ENCODE measurements at places on chromosomes 16 and 17. TPM values are rescaled to one million over a fixed set of nuclear protein-coding genes. Genes with fewer than 3 reads are reported as not detected.

GRCh38 chr16:74627506-74628220 is 20.7 kb upstream of the GLG1 start:
- DNase-seq = no peak

DNA sequence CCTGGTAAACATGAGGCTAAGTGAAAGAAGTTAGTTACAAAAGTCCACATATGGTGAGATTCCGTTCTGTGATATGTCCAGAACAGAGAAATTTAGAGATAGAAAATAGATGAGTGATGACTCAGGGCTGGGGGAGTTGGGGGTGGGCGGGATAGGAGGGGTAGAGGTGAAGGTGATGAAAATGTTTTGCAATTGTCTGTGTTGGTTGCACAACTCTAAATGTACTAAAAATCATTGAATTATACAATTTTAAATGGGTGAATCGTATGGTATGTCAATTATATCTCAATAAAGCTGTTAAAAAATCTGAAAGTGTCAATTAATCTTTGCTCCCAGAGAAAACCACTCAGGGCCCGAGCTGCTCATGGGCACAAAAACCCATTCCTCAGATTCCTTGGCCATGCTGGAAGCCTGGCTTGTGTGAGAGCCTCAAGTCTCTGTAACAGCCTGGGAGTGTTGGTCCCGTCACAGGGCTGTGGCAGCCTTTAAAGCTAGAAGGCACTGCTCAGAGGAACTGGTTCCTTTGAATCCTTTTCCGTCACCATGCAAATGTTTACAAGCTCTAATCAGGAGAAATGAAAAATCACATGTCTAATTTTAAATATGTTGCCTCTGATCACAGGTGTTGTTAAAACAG is 225.3 kb downstream of the WWOX start:
- no peak for DNase-seq

Gene ZNF652
- 8.3 TPM for total RNA-seq

GRCh38 chr17:51443646-51444045 is 183.3 kb downstream of the UTP18 start:
- no peak for DNase-seq

- DNase-seq = no peak
Observed at GRCh38 chr17:4182043-4182442, 39.0 kb downstream of the CYB5D2 start.

GRCh38 chr16:31464781-31465260 is 5.5 kb downstream of the ARMC5 start:
- no peak for DNase-seq

GRCh38 chr17:45990886-45991285 is 8.2 kb upstream of the STH start:
- DNase-seq = no peak

DNA sequence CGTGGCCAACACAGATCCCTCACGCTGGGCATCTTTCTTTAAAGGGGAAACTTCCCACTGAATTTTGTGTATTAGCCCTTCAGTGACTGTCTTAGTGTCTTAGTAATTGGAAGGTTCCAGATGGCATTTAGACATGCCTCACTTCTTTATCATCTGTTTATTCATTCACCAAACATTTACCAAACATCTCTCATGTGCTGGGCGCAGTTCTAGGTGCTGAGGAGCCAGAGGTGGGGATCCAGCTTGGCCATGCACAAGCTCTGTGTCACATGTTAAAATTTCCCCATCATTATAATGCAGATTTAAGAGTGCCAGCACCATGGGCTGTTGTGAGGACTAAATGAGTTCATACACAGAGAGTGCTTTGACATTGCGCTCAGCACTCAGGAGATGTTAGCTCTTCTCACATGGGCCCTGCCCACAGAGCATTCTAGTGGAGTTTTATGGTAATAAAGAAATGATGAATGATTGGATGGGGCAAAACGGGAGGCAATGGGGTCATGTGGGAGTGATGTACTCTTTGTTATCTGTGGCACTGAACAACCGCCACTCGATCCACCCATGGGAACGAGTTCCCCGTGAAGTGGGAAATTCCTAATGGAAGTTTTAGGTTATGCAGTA is 119.7 kb downstream of the SNX29 start:
- DNase-seq = no peak

DNA sequence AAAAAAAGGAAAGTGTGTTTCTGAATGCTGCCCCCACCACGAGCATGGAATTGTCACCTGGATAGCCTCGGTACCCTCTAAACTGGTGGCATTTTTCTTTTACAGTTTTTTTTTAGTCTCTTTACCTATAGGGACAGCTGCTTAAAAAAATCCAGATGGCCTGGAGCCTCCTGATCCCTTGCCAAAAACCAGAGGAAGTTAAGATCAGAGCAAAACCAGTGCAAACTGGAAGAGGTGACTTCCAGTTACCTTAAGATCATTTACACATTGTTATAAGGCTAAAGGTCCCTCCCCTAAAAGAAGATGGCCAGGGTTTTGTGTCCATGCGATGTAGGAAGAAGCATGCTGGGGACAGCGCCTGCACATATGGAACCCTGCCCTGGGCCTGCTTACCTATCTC is 3.5 kb downstream of the MEFV start:
- DNase-seq = no peak

- no peak for DNase-seq
Observed at GRCh38 chr17:42541041-42541833, 5.2 kb downstream of the NAGLU start.

Gene KRT28
- not detected for total RNA-seq

Gene TLCD3A
- 11.7 TPM for total RNA-seq

GRCh38 chr16:12758670-12759558 is 44.8 kb downstream of the CPPED1 start:
- no peak for DNase-seq

- DNase-seq = no peak
Observed at GRCh38 chr17:19275457-19276127, 38.4 kb downstream of the EPN2 start.

Gene TBC1D3I
- total RNA-seq = 2.5 TPM

Gene MYH10
- total RNA-seq = 23.7 TPM

GRCh38 chr16:14194721-14195120 is 123.6 kb downstream of the MRTFB start:
- DNase-seq = no peak

DNA sequence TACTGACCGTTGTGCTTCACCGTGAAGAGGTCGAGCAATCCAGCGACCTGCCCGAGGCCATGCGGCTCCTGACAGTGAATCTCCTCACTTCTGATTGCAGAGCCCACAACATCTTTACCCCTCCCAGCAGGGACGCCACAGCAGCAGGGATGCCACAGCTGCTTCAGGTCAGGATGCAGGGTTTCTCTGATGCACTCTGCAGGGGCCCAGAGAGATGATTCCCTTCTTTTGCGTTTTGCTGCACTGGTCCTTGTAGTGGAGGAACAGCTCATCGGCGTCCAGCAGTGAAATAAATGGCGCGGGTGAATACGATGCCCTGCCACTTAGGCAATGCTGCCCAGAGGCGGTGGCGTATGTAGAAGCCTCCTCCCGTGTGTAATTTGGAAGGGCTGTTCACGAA is 5.6 kb downstream of the KIAA0513 start:
- DNase-seq = no peak

DNA sequence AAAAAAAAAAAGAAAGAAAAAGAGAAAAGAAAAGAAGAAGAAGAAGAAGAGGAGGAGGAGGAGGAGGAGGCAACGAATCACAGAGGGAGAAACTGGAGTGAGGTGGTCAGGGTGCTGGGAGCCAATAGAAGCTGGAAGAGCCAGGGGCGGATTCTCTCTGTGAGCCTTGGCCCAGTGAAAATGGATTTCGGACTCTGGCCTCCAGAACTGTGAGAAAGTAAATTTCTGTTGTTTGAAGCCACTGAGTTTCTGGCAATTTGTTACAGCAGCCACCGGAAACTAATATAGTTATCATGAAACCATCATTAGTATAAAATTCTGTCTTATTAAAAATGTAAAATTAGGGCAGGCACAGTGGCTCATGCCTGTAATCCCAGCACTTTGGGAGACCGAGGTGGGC is 27.7 kb upstream of the WFIKKN2 start:
- no peak for DNase-seq

DNA sequence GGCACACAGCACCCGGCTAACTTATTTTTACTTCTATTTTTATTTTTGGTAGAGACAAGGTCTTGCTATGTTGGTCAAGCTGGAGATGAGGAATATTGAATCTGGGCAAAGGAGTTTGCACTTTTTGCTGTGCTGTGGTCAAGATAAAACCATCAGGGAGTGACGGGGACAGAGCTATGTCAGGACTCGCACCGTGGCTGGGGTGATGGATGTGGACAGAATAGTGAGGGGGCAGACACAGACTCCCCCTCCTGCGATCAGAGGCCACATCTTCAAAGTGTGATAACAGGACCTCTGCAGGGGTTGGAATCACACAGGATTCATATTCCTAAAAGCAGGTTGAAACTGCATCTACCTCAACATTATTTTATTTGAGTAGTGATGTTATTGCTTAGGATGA is 25.6 kb downstream of the IL21R start:
- no peak for DNase-seq

- DNase-seq = no peak
Observed at GRCh38 chr17:9389111-9389527, 186.5 kb downstream of the STX8 start.

DNA sequence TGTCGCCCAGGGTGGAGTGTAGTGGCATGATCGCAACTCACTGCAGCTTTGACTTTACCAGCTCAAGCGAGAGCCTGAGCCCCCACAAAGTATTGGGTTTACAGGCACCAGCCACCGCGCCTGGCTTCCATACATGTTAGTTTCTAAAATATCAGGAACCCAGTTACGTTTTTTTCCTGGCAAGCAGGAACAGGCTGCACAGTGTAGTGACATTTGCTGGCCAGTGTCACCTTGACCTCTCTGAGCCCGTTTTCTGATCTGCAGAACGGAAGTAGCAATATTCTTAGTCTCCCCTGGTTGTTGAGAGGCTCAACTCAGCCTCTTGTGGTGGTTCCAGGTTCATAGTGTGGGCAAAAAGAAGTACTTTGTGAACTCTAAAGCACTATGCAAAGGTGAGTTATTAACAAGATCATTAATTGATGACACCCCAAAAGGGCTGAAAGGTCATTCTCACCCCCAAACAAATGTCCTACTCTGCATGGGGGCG is 15.6 kb downstream of the IGF2BP1 start:
- no peak for DNase-seq

DNA sequence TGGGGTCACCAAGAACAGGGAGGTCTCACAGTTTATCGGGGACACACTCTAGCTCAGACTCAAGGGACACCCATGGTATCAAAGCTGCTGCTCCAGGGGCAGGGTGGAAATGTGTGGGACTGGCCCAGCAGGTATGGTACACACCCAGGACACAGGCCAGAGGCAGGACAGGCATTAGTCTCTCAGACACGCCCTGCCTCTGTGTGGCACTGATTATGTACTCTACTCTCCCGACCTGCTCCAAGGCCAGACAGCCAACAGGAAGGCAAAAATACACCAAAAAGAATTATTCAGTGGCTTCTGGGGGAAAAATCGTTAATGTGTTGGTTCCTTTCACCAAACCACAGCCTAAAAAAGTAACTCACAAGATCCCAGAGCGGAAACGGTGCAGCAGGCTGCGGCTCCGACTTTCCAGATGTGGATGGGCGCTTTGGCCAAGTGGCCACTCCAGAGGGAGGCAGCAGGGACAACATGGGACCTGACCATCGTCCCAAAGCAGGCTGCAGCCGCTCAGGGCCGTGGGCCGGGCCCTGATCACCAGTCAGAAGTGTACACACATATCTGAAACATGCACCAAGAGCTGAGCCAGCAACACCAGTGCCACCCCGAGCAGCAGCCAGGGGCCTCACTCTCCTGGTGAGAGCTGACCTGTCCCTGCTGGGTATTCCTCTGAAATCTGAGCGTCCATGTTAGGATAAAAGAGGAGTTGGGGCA is 1.0 kb upstream of the SIRT7 start:
- DNase-seq = no peak

- DNase-seq = no peak
Observed at GRCh38 chr17:32646941-32647340, 160.1 kb downstream of the CDK5R1 start.

- no peak for DNase-seq
Observed at GRCh38 chr16:61831351-61831917, 204.8 kb downstream of the CDH8 start.

- DNase-seq = no peak
Observed at GRCh38 chr16:64541621-64542020, 580.2 kb downstream of the CDH11 start.

DNA sequence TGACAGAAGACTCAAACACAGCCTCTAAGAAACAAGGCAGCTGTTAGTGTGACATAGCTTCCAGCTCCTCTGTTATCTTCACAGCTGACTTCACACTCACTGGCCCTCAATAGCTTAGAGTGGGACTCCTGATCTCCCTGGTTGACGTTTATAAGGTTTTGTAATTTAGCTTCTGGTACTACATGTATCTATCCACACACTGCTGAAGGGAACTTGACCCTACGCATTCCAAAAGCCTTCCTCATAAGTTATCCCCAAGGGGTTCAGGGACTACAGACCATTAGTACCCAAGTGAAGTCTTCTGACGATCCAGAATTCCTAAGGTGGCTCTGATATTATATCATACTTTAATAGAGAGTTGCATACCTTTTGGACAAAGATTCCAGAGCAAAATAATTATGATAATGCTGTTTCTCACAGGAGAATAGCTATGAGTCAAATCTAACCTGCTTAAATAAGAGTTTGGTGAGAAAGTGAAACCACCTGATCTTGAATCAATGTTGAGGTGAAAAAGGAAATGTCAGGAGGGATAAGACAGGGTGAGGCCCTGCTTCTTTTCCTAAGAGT is 14.5 kb downstream of the ACACA start:
- no peak for DNase-seq

GRCh38 chr17:42212382-42212781 is 18.1 kb upstream of the GHDC start:
- no peak for DNase-seq

- DNase-seq = no peak
Observed at GRCh38 chr16:8430401-8430800, 159.9 kb downstream of the TMEM114 start.

DNA sequence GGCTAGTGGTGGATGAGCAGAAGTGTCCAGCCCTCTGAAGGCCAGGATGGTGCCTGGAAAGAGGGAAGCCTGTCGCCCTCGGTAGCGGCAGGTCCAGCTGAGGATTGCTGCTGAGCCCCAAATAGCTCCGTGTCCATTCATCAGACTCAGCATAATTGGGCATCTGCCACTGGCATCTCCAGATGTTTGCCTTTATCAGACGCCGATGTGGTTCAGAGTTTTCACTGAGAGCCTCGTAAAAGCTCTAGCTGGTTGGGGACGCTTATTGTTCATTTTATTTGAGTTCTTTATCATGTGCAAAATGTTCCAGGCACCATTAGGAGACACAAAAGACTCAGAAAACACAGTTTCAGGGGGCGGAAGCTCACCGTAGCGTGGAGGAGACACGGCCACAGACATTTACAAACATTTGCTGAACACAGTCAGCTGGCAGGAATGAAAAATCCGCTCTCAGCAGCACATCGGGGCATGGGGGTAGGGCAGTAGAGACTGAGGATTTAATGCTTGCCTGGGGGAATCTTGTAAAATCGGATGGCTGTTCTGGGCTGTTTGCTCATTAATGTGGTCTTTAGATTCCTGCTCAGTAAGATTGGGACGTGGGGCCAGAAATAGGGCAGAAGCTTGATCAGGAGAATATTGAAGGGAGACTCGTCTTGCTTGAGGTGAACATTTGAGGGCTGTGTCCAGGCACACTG is 41.7 kb downstream of the SMPD3 start:
- no peak for DNase-seq

Gene ZNF747
- total RNA-seq = 9.2 TPM

DNA sequence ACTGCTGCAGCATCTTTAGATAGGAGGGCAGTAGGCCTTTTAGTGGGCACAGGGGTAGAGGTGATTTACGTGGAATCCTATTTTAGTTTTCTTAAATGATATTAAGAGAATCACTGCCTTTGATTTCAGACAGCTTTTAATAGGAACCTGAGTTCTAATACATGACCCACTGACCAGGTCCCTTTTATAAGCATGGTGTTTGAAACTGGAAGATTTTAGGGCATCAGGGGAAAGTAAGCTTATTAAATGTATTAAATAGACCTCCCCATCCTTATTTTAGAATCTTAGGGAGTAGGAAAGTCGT is 2.0 kb downstream of the MSL1 start:
- no peak for DNase-seq
